BJ (cell line): ENCODE measurements at places on chromosomes 16 and 17. TPM values are rescaled to one million over a fixed set of nuclear protein-coding genes. Genes with fewer than 3 reads are reported as not detected.

Gene AURKB
- polyA plus RNA-seq: 13.4 and 26.1 TPM in 2 replicates

- no peak for DNase-seq
Measured at GRCh38 chr17:1454541-1454940, 1.5 kb downstream of the CRK start.

DNA sequence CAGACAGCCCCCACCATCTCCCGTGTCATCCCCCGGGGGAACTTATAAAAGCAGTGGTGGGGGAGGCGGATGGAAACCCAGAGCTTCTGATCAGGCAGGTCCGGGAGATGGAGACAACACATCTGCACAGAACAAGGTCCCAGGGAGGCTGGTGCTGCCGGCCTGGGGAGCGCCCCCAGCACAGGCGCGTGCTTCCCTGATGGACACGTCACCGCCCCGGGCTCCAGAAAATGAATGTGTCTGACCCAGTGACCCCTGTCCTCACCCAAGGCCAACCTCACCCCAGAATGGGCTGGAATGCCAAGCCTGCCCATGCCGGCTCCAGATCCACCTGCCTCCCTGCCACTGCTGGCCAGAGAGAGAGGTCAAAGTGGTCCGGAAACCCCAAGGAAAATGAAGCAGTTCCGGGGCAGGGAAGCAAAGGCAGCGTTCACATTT is 12.5 kb downstream of the SLC7A5 start:
- DNase-seq: no peak

DNA sequence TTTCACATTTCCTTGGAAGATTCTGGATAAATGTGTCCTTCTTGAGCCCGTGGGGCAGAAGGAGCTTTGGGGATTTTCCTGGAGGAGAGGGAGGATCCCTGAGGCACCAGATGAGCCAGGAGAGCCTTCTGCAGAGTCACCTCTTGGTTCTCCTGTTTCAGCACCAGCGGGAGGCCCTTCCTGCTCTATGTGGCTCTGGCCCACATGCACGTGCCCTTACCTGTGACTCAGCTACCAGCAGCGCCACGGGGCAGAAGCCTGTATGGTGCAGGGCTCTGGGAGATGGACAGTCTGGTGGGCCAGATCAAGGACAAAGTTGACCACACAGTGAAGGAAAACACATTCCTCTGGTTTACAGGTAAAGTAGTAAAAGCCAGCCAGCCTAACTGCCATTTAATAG is 77.1 kb downstream of the ARSG start:
- no peak for DNase-seq
